ENCODE measurements at places on chromosomes 1 and 21.

DNA sequence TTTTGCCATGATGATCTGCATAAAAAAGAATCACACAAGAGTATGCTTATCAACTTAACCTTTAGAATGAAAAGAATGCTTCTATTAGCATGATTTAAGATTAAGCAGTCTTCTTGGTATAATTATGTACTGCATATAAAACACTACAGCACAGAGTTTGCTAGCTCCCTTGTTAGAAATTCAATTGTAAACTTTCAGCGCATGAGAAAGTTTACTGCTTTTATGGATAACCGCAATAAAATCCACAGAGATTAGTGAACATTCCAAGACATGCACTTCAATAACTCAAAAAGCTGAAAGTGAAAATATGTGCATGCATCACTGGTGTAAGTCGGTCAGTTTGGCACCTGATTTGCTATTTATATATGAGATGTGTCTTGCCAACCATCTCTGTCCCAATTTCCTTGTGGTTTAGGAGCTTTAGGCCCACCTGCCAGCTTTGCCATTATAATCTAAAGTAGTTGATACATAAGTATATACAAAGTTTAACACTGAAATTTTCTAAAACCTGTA, 16.9 kb downstream of the CCT8 start:
- DNase-seq, result no peak

DNA sequence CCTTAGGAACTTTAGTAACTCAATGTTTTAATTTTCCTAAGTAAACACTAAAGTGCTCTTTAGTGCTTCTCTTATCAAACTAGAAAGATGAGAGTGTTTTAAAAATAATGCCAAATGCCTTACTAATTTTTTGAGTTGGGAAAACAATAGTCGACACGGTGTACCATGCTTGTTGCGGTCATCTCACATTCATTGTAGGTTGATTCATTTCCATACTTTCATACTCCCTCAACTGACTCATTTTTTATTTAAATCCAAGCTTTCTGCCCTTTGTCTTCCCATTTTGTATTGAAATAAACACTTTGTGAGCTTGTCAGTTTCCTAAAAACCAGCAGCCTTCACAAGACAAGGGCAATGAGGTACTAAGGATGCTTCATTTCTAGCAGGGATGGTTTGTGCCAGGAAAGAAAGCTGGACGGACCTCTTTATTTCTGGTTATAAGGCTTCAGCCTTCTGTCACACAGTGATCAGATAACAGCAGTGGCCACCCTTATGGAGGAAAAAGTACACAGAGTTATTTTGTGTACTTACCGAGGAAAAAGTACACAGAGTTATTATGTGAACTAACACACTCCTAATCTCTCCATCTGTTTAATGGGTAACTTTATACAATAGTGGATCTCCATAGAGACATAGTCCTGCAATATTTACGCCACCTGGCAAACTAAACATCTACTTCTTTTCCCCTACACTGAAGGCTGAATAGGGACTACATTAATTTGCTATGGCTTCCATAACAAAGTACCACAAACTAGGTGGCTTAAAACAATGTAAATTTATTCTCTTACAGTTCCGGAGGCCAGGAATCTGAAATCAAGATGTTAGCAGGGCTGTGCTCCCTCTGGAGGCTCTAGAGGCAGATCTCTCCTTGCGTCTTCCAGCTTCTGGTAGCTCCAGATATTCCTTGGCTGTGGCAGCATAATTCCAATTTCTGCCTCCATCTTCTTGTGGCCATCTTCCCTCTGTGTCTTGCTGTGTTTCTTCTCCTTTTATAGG, 13.0 kb upstream of the CCDC190 start:
- no peak for DNase-seq

DNA sequence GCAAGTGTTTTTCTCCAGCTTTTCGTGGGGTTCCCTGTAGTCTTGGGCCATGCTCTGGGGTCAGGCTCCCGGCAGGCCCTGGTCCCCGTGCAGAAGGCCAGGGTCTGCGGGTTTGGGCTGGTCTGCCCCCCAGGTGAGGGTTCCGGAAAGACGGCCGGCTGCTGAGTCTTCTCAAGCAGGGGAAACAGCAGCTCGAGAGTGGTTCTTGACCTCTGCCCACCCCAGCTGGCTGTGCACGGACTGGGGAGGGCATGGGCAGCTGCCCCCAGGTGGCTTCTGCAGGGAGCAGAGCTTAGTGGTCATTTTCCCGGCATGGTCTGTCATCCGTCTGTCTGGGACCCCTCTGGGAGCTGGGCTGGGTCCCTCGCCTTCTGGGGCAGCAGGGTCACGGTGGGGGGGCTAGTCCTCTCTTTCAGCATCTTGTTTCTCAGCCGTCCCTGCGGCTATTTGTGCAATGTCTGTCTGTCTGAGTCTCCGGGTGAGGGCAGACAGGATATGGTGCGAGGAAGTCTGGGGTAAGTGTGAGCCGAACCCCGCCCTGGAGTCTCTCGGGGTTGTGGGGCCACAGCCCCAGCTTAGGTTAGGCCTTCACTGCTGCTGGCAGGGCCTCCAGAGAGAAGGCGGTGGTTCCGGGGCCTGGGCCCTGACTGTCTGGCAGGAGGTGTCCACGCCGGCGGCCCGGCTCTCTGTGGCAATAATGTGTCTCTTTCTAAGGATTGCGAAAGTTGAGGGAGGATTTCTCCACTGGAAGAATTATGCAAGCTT, 6.1 kb downstream of the SKI start:
- peak; percentile 71 for DNase-seq

DNA sequence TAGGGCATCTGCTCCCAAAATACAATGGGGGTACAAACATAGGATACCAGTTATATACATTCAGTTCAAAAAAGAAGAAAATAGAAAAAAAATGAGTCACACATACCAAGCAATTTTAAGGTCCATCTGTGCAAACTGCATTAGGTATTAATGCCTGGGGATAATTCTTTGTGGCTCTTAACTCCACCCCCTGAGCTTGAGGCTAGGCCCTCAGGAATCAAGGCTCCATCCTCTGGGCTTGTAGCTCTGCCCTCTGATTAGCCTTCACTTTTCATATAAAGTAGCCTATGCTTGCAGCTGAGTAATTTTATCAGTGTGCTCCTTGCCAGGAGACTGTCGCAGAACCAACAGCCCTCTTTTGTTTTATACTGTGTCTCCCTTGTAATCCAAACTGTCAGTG, 69.9 kb upstream of the BACE2 start:
- DNase-seq, result no peak

DNA sequence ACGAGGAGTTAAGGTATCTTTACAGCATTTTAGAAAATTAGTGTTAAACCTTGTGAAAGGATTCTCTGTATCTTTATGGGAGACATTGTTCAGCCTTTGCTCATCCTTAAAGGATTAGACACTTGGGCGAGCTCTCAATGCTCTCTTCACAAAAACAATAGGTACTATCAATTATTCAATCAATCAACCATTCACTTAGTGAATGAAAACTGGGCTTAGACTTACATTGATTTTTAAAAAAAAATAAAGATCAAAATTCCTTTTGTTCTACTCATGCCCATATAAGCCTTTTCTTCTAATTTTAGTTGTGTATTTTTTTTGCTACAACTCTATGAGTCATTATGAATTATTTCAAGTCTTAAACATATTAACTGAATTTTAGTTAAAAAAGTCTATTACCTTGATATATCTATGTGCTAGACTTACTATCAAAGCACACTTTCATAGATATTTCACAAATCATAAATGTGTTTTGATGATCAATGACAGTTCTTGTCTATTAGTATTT, 181.2 kb downstream of the DPYD start:
- DNase-seq, result no peak

- DNase-seq, result no peak
These were observed 1274.0 kb downstream of the AMY1C start for GRCh38 chr1:105023719-105024118.

GRCh38 chr1:228065543-228066347, 16.8 kb upstream of the ARF1 start:
- no peak for DNase-seq

- no peak for DNase-seq
These were observed 27.9 kb upstream of the KIRREL1 start for GRCh38 chr1:157965584-157965983.

GRCh38 chr1:119293797-119294196, 74.8 kb upstream of the HAO2 start:
- DNase-seq, result no peak

- DNase-seq, result no peak
These were observed 178.6 kb upstream of the HMGB4 start for GRCh38 chr1:33685256-33685655.

- no peak for DNase-seq
These were observed 38.7 kb downstream of the AMY1C start for GRCh38 chr1:103788377-103788776.
